ENCODE measurements at places on chromosomes 1 and 21.

GRCh38 chr1:151133018-151133806 lies 13.2 kb downstream of the SEMA6C start:
- no peak for DNase-seq

GRCh38 chr1:16922885-16923431 lies 1.2 kb downstream of the CROCC start:
- DNase-seq = no peak

- DNase-seq = no peak
Observed at GRCh38 chr1:26210147-26210870, 19.9 kb downstream of the CATSPER4 start.

- DNase-seq = no peak
Observed at GRCh38 chr1:51969038-51969705, 21.3 kb downstream of the RAB3B start.

- no peak for DNase-seq
Observed at GRCh38 chr1:183597656-183598347, 7.5 kb upstream of the NCF2 start.

DNA sequence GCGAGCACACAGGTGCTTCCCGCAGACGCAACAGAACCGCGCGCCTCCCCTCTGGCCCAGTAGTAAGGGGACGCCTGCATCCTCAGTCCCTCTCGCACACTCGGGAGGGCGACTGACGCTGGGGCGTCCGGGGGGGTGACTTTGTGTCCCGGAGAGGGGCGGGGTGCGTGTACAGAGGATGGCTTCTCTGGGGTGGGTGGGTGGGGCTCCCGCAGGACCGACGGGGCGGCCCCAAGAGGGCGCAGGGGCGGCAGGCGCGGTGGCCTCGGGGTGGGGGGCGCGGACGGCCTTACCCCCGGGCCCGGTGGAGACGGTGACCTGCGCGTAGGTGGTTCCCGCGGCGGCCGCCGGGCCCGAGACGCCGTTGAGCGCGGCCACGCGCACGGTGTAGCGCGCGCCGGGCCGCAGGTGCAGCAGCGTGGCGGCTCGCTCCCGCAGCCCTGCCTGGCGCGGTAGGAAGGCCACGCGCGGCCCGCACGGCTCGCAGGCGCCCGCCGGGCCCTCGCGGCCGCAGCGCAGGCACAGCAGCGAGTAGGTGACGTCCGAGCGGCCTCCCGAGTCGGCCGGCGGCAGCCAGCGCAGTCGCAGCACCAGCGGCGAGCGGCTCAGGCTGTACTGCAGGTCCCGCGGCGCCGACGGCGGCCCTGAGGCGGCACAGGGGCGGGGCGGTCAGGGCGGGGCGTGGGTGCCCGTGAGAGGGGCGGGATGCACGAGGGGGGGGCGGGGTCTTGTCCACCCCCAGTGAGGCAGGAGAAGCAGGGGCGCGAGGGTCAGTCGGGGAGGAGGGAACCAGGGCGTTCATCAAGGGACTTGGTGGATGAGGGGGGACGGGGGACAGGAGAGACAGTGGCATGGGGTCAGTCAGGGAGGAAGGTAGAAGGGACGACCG lies 12.1 kb downstream of the EPHA10 start:
- DNase-seq = peak; percentile 26

DNA sequence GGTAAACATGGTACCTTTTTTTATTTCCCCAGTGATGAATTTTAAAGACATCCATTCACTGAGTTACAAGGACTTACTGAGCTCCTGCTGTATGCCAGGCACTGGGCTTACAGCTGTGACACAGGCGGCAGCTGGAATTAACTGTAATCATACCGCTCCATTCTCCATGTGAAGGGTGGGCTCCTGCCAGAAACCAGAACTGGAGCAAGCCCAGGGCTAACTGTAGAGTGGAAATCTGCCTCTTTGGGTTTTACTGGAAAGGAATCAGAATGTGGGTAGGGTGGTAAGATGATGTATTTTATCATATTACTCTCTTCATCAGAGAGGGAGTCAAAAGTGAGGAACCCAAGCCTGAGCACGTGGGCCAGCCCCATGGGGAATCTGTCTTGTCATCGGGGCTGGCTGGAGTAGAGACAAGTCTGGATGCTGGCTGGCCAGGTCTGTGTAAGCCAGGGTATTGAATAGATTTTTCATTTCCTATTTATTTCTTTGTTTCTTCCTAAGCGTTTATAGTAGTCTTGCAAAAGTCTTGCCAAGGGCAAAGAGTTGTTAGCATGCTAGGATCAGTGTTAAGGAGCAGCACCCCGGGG lies 21.5 kb downstream of the FGGY start:
- DNase-seq = no peak

- DNase-seq = no peak
Observed at GRCh38 chr1:195789321-195789720, 818.9 kb downstream of the KCNT2 start.

GRCh38 chr21:27359141-27359540 lies 392.3 kb upstream of the ADAMTS5 start:
- DNase-seq = no peak

DNA sequence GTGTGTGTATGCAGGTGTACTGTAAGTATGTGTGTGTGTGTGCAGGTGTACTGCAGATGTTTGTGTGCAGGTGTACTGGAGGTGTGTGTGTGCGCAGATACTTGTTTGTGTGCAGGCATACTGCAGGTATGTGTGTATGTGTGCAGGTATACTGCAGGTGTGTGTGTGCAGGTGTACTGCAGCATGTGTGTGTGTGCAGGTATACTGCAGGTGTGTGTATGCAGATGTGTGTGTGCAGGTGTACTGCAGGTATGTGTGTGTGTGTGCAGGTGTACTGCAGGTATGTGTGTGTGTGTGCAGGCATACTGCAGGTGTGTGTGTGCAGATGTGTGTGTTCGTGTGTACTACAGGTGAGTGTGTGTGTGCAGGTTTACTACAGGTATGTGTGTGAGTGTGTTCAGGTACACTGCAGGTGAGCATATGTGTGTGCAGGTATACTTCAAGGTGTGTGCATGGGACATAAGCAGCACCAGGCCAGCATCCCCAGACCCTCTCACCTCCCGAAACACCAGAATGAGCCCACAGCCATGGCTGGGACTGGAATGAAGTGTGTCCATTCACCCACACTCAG lies 97.5 kb downstream of the DMRTB1 start:
- no peak for DNase-seq

GRCh38 chr1:103333141-103333540 lies 192.4 kb upstream of the RNPC3 start:
- no peak for DNase-seq

GRCh38 chr1:78790174-78790573 lies 140.5 kb downstream of the IFI44 start:
- DNase-seq = no peak

GRCh38 chr1:91537281-91537986 lies 36.8 kb downstream of the CDC7 start:
- DNase-seq = no peak

- DNase-seq = no peak
Observed at GRCh38 chr1:174230399-174230798, 71.1 kb downstream of the RABGAP1L start.

DNA sequence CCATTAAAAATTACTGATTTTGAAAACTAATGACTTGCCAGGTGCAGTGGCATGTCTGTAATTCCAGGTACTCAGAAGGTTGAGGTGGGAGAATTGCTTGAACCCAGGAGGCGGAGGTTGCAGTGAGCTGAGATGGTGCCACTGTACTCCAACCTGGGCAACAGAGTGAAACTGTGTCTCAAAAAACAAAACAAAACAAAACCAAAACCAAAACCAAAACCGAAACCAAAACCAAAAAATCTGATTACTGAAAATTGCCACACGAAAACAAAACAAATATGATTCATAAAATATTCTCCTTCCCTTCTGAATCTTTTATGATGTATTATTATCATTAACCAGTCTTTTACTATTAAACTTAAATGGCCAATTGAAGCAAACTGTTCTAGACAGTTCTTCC lies 74.1 kb downstream of the SERINC2 start:
- DNase-seq = peak; percentile 9

DNA sequence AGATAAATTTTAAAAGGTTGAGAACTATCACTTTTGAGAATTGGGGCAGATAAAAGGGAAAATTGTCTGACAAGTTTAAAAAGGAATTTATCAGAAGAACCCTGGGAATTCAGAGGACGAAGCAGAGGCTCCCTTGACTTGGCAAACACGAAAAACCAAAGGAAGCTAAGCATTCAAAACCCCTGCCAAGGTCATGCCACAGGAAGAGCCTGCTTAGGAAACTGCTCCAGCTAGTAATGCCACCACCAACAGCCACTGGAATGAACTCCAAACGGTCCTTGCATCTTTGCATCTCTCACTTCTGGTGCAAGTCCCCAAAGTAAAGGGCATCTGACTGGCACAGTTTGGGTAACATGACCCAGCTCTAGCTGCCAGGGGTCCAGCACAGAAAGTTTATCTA lies 7.2 kb downstream of the GPBP1L1 start:
- no peak for DNase-seq

- DNase-seq = no peak
Observed at GRCh38 chr1:30449428-30450147, 273.8 kb downstream of the MATN1 start.

- no peak for DNase-seq
Observed at GRCh38 chr1:159959451-159959850, 5.4 kb upstream of the SLAMF9 start.

GRCh38 chr21:34020005-34020847 lies 53.2 kb upstream of the MRPS6 start:
- DNase-seq = no peak

- DNase-seq = no peak
Observed at GRCh38 chr1:60160141-60160540, 86.6 kb upstream of the C1orf87 start.

GRCh38 chr1:29454616-29455380 lies 218.5 kb downstream of the PTPRU start:
- no peak for DNase-seq

GRCh38 chr1:153515504-153516394 lies 20.0 kb downstream of the S100A6 start:
- peak; percentile 15 for DNase-seq

GRCh38 chr1:6476483-6476882 lies 10.5 kb upstream of the TNFRSF25 start:
- no peak for DNase-seq

DNA sequence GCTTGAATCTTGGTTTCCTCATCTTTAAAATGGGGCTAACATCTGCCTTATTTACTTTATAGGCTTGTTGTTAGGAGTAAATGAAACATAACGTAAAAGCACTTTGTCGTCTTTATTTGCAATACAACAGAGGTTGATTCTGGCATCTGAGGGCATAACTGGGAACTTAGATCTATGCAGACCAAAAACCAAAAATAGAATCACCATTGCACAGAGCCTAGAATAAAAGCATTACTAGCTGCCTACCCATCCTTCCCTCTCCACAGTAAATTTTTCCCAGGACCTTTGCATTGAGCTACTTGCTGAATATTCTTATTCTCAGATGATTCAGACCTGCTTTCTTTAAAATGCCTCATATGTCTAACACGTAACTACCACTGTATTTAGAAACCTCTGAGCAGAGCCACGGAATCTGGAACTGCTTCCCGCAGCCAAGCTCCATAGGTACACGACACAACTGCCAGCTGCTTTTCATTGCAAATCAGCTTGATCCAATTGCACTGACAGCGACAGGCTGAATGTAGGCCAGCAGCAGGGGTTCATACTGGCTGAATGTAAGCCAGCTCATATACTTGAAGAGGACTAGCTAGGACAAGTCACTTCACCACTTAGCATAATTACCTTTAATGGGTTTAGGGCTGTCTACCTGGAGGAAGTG lies 33.2 kb upstream of the SERBP1 start:
- DNase-seq = peak; percentile 94

GRCh38 chr1:75970631-75971030 lies 38.4 kb upstream of the ASB17 start:
- DNase-seq = no peak
